Glutamatergic neuron (in vitro differentiated cells): ENCODE measurements at places on chromosomes 6 and 20. TPM values are rescaled to one million over a fixed set of nuclear protein-coding genes. Genes with fewer than 3 reads are reported as not detected.

- DNase-seq, result no peak
Measured at GRCh38 chr6:63263444-63263843, 52.2 kb downstream of the FKBP1C start.

- DNase-seq, result peak; percentile 31
Measured at GRCh38 chr6:129583866-129584265, 126.1 kb downstream of the ARHGAP18 start.

DNA sequence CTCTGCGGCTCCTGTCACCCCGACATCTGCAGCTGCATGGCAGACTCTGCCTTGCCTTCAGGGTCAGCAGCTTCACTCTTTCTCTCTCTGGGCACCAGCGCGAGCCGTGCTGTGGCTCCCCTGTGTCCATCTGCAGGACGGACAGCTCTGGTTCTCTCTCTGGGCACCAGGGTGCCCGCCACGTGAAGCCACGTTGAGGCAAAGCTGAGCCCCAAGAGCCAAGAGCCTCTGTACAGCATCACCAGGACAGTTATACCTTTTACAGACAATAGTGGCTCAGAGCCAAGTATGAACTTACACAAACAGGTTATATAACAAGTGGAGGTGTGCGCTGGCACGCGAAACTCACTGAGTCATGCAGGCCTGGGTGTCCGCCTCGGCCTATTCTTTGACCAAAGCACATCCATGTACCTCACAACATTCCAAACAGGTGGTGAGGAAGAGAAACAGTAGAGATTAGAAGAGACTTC, 50.8 kb downstream of the FAM50B start:
- no peak for DNase-seq

Gene GFOD1
- total RNA-seq, result 4.1 TPM

GRCh38 chr6:33201147-33201545, 479 bp downstream of the SLC39A7 start:
- DNase-seq, result no peak

DNA sequence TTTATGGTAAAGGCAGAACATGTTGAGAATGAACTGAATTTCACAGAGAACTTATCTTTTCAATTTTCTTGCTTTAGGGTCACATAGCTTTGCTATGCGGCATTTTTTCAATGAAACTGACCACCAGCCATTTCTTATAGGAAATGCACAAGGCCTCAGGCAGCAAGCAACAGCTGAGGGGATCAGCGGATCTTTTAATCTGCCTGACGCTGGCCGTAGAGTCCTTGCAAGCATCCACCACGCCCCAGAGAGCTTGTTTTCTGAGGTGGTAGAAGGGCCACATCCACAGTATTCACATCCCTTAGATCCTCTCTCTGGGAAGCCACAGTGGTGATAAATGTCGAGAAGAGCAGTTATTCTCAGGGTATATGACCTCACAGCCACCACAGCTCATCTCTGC, 34.3 kb downstream of the FLRT3 start:
- DNase-seq, result no peak

Gene OLIG3
- 75.1 TPM for total RNA-seq

Gene RSPH4A
- total RNA-seq, result 0.98 TPM

DNA sequence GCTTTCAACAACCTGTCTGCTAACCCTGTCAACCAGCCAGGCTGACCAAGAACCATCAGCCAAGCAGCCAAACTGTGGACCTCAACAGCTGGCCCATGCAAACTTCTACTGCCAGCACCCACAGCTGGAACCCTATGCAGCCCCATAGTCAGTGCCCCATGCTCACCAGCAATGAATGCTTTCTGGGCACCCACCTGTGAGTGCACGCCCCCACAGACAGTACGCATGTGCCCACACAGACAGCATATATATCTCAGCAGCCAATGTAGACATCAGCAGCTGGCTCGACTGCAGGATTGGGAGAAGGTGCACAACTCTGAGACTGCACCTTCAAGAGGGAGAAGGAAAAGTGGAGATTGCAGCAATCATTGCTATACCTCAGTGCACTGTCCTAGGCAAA, 1534.6 kb downstream of the GRIK2 start:
- DNase-seq, result no peak

GRCh38 chr6:53805016-53805415, 10.2 kb downstream of the LRRC1 start:
- DNase-seq, result no peak

DNA sequence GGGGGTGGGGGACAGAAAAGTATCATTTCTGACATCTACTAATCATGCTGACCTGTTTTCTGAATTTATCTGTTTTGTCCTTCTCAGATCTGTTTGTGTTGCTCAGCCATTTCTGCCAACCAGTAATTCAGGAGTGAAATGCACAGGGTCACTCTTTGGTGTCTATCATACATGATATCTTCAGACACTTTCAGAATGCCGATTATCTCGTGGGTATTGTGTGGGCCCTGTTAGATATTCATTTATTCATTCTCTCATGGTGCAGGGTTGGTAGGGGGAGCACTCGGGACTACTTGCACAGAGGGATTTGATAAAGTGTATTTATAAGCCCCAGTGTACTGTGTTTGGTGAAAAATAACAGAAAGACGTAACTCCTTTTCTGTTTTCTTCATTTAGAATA, 101.2 kb upstream of the CITED2 start:
- no peak for DNase-seq

Gene PDCD2
- 59.0 TPM for total RNA-seq

GRCh38 chr6:109236115-109237076, 141.1 kb downstream of the CEP57L1 start:
- peak; percentile 44 for DNase-seq

- DNase-seq, result no peak
Measured at GRCh38 chr6:40325041-40325440, 262.1 kb downstream of the LRFN2 start.

Gene PLEKHG1
- total RNA-seq, result 7.3 TPM

GRCh38 chr6:155787168-155787567, 331.5 kb upstream of the NOX3 start:
- no peak for DNase-seq

DNA sequence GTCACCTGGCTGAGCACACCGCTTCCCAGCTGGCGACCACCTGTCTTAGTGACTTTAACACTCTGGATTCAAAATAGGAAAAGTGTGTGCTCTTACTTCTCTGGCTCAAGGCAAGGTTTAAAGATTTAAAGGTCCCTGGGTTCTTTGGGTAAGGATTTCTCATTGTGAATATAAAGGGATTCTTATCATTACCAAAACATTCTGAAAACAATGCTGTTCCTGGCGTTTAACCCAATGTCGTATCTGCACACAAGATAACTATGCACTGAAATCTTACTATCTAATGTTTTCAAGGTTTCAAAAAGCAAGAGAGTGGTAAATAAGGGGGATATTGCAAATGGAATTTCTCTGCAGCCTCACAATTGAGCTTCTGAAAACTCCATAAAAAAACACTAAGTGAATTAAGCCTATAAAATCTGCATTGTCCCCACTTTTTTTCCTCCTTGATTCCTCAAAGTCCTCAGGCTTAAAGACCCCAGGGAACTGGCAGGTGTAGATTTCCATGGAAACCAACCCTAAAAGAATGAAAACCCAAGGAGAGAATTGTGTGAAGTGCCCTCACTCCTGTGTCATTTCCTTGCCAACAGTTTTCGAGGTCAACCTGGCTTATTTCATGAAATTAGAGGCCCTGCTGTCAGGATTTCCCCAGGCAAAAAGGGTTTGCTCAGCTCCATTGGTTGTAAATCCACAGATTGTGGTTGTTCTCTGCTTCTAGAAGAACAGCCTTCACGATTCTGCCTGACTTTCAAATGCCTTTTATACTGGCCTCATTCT, 44.0 kb downstream of the BMP2 start:
- no peak for DNase-seq
